ENCODE measurements at places on chromosomes 6 and 20.
A peak's percentile ranks its signal among the peaks of the same experiment; 100 is the strongest.

GRCh38 chr6:106475284-106475683 lies 114.8 kb downstream of the CRYBG1 start:
- no peak for DNase-seq

GRCh38 chr6:37047689-37048402 lies 42.4 kb downstream of the FGD2 start:
- no peak for DNase-seq

- DNase-seq = no peak
Observed at GRCh38 chr6:107473660-107474059, 14.3 kb upstream of the PDSS2 start.

DNA sequence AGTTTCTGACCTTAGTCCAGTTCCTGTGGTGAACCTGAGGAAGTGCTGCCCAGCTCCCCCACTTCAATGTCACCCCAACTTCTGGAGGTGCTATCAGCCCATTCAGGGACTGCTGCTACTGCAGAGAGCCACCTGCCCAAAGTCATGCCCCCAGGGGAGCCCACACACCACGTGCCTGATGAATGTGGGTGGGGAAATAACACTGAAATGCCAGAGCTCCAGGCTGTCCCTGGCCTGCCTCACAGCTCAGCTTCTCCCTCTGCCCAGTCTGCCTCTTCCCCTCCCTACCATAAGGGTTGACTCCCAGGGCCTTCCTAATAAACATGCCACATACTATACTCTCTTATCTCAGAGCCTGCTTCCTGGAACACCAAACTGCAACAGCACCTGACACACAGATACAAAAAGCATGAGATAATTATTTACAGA lies 276.4 kb upstream of the MOCS1 start:
- DNase-seq = no peak

- DNase-seq = no peak
Observed at GRCh38 chr6:161503570-161503969, 229.7 kb upstream of the AGPAT4 start.

DNA sequence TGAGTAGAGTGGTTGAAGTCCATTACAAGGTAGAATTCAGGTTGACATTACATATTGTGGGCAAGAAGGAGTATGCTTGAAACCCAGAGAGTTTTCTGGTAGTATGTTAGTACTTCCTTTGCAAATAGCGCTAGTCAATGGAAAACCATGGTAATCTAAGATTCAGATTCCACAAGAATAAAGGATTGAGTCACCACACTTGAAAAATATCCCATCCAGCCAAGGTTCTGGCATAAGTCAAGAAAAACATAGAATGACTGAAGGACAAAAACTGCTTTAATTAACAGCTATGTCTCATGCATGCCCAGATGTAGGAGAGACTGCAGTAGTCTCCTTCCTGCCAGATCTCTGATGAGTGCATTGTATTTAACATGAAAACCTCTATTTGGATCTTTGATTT lies 469.8 kb downstream of the BMP2 start:
- no peak for DNase-seq

GRCh38 chr6:168232062-168232461 lies 87.5 kb downstream of the DACT2 start:
- DNase-seq = no peak

DNA sequence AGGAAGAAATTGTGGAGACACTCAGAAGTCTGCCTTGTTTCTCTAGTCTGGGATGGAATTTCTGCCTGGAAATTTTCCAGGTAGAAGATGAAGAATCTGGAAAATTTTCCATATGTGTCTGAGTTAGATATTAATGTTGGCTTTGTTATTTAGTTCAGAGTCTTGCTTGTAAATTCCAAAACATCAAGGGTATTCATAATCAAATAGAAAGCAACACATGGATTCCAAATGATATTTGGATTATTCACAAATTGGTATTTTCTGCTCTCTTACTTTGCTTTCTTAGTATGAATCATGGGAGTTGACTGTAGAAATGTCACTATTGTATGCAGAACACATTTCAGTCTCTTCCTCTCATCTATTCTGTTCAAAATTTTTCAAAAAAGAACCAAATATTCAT lies 116.0 kb downstream of the GRIK2 start:
- no peak for DNase-seq

GRCh38 chr6:149075616-149076354 lies 241.7 kb upstream of the TAB2 start:
- DNase-seq = no peak

DNA sequence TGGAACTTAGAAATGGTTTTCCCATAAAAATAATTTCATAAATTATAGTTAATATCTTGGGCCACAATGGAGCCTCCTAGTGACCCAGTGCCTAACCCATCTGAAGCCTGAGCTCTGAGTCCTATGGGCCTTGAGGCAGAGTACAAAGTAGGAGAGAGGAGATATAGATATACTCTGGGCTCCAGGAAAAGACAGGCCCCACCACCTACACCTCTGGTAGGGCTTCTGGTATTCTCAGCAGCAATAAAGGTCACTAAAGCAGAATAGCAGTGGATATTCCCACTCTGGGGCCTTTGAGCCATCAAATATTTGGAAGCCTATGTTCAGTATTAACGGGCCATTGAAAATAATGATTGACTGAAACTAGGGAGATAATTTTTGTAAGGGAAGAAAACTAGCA lies 24.1 kb downstream of the CYP39A1 start:
- DNase-seq = no peak

- no peak for DNase-seq
Observed at GRCh38 chr6:72740135-72740534, 118.3 kb downstream of the KCNQ5 start.

GRCh38 chr6:109236115-109237076 lies 141.1 kb downstream of the CEP57L1 start:
- peak; percentile 64 for DNase-seq

DNA sequence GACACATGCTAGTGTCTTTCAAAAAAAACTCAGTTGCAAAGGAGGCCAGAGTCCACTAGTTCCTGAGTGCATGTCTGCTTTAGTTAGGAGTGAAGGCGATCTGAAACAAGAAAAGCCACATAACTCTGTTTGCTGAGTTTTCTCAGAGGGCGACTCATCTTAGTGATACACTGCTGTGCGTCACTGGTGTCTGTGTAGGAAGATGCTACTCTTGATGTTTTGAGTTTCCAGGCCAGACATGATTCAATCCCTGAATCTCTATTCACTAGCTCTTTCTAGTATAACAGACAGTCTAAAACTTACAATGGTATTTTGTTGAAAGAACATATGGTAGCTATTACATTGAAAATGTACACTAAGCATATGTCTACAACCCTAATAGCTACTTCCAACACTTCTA lies 60.9 kb downstream of the GFRAL start:
- no peak for DNase-seq

DNA sequence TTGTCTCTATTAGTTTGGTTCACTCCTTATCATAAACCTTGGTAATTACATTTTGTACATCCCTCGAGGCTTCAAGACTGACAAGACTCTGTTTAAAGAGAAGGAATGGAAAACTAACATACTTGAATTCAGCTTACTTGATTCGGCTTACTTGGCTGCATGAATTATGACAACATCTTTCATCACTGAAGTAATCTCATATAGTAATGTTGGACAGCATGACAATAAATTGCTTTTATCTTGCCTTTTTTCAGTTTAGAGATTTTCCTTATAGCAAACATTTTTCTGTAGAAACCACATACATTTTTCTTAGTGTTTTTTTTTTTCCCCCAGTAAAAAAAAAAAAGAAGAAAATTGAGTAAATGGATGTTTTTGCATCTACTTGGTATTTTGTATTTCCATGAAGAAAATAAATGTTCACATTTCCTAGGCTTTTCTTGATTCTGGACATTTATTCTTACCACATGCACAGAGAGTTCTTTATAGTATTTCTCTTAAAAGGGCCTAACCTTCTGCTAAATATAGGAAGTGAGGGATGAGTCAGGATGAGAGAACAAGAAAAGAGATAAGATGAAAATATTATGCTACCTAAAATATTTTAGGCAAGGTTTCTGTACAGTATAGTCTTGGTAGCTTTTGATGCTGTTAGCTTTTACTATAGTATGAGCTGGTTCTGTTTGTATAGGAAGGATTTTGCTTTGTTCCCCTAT lies 101.0 kb upstream of the HDGFL1 start:
- no peak for DNase-seq

DNA sequence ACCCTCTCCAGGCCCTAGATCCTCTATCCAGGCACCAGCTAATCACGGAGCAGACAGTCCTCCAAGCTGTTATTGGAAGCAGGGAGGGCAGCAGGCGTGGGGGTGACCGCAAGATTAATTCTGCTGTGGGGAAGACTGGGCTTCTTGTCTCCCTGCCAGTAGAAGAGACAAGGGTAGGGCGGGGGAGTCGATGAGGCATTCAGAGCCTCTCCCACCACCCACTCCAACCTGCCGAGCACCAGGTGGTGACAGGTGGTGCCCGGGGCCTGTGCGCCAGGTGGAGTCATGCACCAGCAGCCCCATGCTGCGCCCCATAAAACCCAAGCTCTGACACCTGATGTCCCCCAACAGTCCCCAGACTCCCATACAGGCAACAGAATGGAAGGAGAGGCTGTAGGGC lies 89.6 kb downstream of the CDH22 start:
- DNase-seq = peak; percentile 76

DNA sequence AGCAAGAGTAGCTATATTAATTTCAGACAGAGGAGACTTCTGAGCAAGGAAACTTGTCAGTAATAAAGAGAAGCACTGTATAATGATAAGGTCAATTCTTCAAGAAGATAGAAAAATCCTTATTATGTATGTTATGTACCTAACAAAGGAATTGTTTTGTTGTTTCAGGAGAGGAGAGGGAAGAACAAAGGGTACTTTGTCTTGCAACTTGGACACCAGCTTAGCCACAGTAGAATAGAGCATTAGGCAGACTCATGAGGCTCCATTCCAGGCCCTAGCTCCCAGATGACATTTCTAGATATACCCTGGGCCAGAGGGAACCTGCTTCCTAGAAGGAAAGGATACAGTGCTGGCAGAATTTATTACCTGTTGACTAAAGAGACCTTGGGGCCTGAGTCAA lies 6.5 kb upstream of the NUS1 start:
- DNase-seq = no peak

DNA sequence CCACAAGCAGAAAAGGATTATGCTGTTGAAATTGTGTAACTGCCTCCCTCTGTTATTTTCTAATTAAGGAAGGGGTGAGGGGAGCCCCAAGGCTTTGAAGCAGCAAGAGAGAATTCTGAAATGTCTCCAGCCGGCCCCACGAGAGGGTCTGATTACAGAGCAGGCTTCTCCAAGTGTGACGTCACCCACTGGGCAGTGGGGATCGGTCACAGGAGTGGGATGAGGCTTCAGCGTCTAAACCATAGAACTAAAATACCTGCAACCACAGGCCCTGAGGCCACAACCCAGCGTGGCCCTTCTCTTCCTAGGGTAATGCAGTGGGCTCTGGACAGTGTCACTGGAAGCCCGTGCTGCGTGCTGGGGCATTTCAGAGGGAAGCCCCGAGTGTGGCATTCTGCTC lies 38.6 kb upstream of the APCDD1L start:
- no peak for DNase-seq

- DNase-seq = no peak
Observed at GRCh38 chr6:10412461-10413261, 2.2 kb downstream of the TFAP2A start.

- peak; percentile 81 for DNase-seq
Observed at GRCh38 chr6:89819336-89820130, at the start of gene MDN1. Gene MDN1, minus strand, starts transcription at chr6:89819794. Its CDS starts 187 bp downstream, at chr6:89819607.

DNA sequence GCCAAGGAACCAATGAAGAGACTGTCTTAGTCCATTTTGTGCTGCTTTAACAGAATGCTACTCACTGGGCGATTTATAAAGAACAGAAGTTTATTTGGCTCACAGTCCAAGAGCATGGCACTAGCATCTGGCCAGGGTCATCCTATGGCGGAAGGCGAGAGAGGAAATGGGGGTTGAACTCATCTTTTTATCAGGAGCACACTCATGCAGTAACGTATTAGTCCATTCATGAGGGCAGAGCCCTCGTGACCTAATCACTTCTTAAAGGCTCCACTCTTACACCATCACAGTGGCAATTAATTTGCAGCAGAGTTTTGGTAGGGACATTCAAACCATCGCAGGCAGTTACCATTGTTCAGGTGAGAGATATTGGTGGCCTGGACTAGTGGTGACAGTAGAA lies 8.5 kb downstream of the ARFGEF2 start:
- no peak for DNase-seq

GRCh38 chr6:25971187-25971821 lies 8.7 kb downstream of the TRIM38 start:
- no peak for DNase-seq

GRCh38 chr6:150088481-150089154 lies 19.7 kb upstream of the ULBP3 start:
- DNase-seq = no peak

- DNase-seq = peak; percentile 30
Observed at GRCh38 chr20:9617940-9618339, 103.5 kb downstream of the LAMP5 start.

DNA sequence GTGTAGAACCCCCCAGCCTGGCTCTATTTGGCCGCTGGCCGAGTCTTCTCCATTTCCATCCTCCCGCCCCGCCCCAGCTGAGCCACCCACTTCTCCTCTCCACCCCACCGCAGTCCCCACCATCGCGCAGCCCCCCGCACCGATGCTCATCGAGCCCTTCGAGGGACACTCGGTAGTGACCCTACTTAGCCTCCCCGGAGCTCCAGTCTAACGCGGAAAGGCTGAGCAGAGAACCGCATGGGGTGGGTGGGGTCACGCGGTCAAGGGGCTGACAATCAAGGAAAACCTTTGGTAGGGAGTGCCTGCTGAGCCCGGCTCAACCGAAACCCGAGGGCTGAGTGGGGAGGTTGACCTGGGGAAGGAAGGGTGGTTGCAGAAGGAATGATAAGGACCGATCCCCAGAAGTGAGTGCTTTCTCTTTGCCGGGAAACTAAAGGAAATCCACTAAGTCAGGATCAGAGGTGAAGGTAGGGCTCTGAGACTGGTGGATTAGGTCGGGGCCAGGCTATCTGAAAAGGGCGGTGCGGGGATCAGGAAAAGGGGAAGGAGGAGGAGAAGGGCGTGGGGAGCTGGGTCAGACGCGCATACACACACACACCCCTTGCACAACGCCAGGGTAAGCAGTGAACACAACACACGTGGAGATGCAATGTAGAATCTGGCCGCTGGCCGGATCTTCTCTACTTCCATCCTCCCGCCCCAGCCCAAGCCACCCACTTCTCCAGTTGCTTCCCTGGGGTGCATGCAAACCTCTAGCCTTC lies 49.8 kb downstream of the CPXM1 start:
- DNase-seq = no peak

- no peak for DNase-seq
Observed at GRCh38 chr20:54545676-54546358, 70.4 kb downstream of the DOK5 start.

DNA sequence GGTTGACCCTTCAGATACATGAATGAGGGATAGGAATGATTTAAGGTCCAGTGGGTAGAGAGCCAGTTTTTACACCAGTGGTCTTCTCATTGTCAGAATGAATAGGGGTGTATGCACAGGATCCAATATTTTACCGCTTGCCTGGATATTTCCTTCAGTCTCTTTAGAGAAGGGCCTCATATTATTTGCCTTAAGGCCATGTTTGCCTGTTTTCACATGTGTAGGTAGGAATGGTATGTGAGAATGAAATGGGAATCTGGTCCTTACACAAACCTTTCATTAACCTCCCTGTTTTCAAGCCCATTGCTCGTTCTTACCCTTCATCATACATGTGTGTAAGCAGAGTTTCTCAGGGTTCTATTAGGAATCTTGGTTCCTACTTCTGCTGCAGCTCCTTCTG lies 62.4 kb downstream of the LIN28B start:
- no peak for DNase-seq

- DNase-seq = peak; percentile 61
Observed at GRCh38 chr6:28399350-28400121, at the start of gene ZSCAN12. Gene ZSCAN12, minus strand, starts transcription at chr6:28399747. Its CDS starts 1,342 bp downstream, at chr6:28398405.
